ENCODE measurements at places on chromosomes 11 and 22.

DNA sequence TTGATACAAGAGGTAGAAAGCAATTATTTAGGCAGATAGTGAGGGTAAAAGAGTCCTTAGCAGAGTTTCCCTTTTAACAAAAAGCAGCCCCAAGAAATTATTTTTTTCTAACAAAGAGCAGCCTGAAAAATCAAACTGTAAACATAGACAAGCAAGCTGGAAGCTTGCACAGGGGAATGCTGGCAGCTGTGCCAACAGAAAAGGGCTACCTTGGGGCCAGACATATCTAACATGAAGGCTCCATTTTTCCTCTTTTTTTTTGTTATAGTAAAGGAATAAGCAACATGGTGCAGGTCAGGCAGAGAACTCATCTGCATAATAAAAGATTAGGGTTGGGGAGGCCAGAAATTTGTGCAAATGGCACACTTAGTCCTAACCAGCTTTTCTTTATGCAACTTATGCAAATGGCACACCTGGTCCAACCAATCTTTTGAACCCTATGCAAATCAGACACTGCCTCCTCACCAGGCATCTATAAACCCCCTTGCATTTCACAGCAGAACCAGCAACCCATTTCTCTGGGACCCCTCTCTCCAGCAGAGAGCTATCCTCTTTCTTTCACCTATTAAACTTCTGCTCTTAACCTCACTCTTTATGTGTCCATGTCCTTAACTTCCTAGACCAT, 41.8 kb downstream of the PDGFD start:
- DNase-seq = no peak

GRCh38 chr22:39949964-39950737, 10.0 kb upstream of the TMA7B start:
- no peak for DNase-seq

DNA sequence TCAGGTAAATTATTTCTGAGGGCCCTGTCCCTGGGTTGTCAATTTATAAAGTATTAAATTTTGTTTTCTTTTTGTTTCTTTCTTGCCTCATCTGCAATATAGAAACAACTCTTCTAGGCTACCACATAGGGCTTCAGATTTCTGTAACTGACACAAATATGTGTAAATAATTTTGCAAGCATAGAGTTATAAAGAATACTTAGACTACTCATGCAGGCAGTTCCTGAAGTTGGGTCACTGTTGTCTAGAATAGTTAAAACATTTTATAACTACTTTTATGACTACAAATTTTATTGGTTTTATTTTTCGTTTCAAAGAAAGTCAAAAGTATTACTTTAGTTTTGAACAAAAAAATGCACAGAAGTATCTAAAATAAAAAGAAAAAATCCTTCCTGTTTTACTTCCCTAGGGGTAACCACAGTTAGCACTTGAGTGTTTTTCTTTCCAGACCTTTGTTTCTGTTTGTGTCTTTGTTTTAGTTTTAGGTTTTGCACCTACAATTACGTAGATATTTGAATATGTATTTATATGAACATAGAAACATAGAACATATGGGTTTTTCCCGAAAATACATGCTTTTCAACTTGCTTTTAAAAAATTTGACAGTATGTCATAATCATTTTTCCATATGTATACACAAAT, 12.4 kb upstream of the TMEM123 start:
- DNase-seq = no peak

DNA sequence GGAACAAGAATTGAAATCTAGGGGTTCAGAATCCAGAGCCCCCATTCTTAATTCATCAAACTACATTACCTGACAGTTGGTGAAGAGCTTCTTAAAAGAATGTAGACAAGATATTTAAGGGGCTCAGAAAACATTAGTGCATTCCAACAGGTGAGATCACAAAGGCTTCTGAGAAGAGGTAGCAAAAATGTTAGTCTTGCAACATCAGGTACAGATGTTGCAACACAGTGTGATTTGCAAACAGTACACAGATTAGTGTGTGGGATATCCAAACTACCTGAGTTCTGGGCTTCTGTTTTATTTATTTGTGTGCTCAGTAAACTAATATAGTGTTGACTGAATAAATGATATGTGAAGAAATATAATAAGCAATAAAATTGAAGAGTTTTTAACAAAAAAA, 11.8 kb downstream of the CASP4 start:
- no peak for DNase-seq

- DNase-seq = no peak
Measured at GRCh38 chr22:43222262-43222661, 35.3 kb upstream of the TTLL12 start.

DNA sequence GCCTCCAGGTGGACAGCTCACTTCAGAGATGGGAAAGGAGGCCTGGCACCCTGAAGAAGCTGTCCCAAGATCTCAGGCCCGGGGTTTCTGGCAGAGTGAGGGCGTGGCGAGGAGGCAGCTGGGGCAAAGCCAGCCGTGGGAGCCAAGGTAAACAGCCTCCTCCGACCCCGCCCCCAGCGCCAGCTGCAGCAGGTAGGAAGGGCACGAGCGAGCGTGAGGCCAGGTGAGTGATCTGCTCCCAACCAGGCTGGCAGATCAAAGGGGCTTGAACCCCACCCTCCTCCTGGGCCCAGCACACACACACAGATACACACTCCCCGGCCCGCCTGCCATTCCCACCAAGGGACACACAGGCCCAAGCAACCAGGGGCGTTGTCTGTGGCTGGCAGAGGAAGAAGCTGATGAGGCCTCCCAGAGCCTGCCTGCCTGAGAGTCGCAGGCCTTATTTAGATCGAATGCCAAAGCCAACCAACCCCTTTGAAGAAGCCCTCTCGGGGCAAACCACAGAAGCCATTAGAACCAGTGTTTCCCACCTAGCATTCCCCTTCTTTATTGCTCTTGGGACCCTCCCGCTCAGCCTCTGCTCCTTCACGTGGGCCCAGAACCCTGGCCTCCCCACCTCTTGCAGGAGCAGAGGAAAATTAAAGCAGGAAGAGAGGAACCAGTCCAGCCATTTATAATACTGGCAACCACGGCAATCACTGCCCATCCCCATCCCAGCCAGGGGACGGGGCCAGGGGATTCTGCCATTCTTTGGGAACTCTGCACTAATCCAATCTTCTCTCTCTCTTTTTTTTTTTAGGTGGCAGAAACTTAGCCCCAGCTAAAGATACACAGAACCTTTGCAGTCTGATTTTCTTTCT, 5.0 kb downstream of the PDGFB start:
- no peak for DNase-seq

DNA sequence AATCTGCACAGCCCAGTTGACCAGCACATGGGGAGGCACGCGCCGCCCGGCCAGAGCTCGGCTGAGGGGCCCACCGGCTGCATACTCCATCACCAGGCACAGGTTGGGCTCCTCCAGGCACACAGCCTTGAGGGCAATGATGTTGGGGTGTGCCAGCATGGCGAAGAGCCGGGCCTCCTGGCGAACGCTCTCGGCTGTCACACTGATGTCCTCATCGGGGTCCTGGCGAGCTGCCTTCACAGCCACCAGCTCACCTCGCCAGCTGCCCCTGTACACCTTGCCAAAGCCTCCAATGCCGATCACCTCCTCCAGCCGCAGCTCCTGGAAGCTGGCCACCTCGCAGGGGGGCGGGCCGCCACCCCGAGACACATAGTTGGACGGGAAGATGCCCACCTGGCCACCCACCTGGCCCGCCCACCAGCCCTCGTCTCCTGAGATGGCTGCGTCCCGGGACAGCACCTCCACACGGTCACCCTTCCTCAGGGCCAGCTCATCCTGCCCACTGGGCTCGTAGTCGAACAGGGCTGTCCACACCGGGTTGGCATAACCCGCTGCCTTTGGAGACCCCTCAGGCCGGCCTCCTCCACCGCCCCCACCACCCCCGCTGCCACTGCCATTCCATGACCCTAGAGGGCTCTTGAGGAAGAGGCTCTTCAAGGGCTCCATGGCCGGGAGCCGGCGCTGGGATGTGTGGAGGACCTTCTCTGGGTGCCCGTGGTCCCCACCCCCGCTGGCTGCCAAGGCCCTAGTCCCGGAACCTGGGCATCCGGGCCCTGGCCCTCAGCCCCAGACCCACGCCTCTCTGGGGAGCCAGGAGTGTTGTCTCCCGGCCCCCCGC, 711 bp downstream of the MAP3K11 start:
- DNase-seq = no peak

Data from M059J (cell line).